ENCODE measurements at places on chromosomes 1 and 21.

- no peak for DNase-seq
These were observed 37.0 kb downstream of the SLC9A1 start for GRCh38 chr1:27117733-27118439.

DNA sequence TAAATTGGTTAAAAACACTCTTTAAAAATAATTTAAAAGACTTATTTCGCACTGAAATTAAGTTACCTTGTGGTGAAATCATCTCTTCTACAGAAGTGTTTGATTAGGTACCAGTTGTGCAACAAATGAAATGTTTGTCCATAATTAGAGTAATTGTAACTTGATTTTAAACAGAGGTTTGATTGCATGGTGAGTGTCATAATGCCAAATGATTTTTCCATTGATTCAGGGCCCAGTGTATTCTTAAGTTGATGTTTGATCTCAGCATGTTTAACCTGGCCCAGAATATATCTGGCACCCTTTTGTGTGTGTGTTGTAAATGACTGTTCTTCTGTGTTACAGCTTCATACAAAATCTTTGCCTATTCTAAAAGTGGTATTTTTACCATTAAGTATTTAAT is 28.5 kb downstream of the LRRC8B start:
- DNase-seq, result no peak

DNA sequence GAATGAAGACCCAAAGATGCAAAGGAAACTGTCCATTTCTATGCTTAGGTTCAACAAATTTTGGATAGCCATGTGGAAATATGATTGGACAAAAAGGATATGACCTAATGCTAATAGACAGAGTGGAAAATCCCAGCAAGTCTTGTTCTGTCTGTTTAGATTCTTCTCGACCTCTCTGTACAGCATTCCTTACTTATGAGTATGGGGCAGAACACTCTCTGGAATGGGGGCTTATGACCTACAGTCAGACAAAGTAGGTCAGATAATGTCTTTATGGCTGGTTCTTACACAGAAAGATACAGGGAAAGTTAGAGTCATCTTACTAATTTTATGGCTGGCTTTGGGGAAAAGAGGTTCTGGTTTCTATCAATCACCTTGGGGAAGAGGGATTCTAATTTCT is 2.8 kb downstream of the GCSAML start:
- no peak for DNase-seq

GRCh38 chr1:45526135-45526644 is 4.5 kb upstream of the PRDX1 start:
- DNase-seq, result no peak

GRCh38 chr1:64004451-64005025 is 198.9 kb upstream of the UBE2U start:
- no peak for DNase-seq

DNA sequence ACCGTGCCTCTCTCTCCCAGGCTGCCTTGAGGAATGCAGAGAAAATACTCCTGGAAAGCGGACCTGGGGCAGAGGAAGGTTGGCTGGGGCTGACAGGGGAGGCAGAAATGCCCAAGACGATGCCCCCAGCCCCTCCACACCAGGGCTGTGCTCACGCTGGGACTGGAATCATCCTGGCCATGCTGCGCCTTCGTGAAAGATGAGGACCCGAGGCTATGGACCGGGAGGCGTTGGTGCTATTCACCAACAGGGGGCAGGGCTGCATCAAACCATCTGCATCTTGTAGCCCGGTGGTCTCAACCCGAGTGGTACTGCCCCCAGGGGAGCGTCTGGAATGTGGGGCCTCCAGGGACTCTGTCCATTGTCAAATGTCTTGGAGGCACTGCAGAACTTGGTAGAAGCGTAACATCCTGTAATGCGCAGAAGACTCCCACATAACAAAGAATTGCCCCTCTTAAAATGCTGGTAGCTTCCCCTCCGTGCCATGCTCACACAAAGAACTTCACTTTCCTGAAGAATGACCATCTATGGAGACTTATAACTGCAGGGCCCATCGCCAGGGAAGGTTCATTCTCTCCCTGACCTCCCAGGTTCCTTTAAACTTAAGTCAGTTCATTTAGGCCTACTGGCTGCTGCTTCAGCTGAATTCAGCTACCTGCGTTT is 251.2 kb downstream of the RRAGC start:
- no peak for DNase-seq

DNA sequence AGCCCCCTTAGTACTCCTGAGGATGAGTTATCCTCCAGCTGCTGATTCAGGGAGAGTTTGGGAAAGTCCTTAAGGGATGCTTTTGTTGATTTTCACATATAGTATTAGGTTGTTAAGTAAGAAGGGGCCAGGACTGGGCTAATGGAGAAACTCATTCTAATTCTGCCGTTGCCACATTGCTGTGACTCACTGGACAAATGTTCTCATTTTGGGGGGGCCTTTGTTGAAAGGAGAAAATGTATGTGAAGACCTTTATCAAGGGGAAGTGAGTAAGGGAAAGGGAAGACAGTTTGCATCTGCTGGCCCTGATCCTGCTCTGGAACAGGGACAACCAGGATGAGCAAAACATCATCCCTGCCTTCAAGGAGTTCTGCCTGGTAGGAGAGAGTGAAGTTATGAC is 123.2 kb upstream of the FGGY start:
- no peak for DNase-seq

DNA sequence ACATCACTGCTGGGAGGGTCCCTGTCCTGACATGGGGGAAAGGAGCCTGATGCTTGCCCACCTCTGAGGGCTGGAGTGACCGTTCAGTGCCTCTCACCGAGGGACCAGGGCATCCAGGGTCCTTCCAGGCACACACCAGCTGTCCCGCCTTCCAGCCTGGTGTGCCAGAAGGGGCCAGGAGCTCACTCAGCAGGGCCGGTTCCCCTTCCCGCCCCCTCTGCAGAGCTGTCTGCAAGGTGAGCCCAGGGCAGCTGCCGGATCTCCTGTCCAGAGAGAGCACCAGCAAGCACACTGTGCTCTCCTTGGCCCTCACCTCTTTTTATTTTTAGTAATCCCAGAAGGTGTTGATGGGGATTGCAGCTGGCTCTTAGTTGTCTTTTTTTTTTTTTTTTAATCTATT is 16.9 kb downstream of the H6PD start:
- DNase-seq, result no peak

DNA sequence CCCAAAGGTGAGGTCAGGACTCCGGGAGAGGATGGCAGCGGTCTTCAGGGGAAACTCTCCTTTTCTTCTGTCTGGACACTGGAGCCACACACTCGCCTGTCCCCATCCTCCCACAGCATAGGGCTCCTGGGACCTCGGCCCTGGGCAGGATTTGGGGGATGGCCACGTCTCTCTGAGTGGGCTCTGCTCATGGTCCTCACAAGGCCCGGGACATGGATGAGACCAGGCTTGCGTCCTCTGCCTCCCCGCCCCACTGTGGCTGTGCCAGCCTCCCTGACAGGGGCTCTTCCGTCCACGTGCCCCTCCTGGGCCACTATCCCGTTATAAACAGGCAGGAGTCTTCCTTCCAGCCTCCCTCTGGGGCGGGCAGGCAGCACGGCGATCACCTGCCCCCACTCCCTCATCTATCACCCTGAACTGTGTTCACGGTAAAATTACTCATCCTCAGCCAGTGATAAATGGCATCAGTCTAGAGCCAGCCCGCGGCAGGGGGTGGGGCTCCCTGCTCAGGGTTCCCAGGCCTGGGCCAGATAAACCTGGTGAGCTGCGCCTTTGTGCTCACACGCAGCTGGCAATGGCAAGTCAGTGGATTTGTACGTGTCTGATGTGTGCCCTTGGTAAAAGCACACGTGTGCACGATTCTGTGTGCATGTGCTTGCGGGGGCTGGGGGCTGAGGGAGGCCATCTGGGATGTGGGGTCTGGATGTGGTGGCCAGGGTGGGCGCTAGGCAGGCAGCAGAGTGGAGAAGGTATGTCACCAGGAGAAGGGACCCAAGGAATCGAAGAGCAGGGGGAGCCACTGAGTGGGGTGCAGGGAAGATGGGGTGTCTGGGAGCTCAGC is 12.6 kb upstream of the SAMD11 start:
- peak; percentile 72 for DNase-seq

DNA sequence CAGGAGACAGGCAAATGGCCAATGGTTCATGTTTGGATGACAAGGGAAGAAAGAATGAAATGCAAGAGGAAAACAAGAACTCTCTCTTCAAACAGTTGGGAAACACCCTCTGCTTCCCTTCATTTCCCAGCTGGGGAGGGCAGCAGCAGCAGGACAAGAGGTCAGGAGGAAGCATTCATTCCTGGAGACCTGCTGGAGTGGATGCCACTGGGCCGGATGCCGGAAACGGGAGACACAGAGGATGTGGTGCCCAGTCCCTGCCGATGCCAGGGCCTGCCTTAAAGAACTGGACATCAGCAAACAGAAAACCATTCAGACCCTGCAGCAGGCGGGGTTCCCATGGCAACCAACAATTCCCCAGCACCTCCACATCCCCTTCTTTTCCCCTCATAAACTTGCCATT is 102.3 kb upstream of the ZNF648 start:
- DNase-seq, result no peak

DNA sequence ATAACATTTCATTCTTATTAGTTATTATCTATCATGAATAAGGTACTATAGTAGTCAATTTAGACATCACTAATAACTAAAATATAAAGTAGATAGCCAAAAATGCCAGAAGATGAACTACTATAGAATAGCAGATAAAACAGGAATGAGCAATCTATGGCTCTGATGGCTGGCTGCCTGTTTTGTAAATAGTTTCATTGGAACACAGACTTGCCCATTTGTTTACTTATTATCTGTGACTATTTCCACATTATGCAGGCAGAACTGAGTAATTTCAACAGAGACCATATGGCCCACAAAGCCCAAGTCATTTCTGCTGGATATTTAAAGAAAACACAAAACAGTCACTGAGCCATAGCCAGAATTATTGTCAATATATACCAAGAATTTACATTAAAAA is 222.1 kb downstream of the COL24A1 start:
- no peak for DNase-seq

GRCh38 chr1:108901106-108901505 is 24.3 kb downstream of the GPSM2 start:
- DNase-seq, result no peak

GRCh38 chr1:204074274-204075138 is 1.6 kb downstream of the SOX13 start:
- DNase-seq, result peak; percentile 51

DNA sequence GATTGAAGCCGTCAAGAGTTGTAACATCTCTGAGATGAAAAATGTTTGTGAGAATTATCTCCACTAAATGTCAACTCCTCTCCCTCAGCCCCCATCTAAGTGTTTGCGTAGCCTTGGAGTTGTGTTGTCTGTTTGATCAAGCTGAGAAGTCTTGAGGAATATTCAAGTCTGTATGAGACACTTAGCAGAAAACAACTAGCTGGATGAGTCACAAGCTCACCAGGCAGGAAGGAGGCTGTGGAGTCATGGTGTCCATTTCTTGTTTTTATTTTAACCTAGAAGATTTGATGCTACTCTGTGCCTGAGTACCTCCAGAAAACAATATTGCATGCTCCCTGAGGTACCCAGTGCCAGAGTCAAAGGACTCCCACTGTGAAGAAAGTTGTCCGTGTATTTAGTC is 211.6 kb upstream of the PLXNA2 start:
- no peak for DNase-seq

DNA sequence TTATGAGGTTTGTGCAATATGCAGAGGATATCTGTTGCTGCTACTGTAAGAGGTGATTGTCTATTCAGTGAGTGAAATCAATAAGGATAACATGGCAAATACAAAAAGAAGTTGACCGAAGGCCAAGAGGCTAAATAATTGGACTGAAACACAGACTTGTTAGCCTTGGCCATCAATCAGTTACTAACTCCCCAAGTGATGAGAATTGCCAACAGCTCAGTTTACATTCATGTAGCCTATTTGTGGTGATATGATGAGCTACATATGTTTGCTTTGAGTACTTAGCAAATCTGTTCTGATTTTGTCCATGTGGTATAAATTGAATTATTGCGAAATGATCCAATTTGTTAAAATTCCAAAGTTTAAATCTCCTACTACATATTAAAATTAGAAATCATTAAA is 68.6 kb upstream of the VAV3 start:
- no peak for DNase-seq

GRCh38 chr21:38488640-38489270 is 9.5 kb downstream of the ERG start:
- DNase-seq, result no peak

DNA sequence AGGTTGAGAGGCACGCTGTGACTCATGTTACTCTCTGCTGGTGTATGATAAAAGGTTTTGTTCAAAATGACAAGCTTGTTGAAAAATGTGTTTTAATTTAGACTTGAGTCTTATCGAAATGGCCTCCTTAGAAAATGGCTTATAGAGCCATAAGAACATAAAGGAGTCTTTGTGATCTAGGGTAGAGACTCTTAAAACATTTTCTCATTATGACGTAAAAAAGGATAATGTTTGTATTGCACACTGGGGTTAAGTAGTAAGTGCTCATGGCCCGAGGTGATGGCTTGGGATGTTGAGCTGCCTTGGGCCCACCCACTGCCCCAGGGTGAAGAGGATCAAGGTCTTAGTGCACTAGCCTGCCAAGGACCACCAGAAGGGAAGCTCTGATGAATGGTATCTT is 117.4 kb downstream of the DISC1 start:
- DNase-seq, result no peak

DNA sequence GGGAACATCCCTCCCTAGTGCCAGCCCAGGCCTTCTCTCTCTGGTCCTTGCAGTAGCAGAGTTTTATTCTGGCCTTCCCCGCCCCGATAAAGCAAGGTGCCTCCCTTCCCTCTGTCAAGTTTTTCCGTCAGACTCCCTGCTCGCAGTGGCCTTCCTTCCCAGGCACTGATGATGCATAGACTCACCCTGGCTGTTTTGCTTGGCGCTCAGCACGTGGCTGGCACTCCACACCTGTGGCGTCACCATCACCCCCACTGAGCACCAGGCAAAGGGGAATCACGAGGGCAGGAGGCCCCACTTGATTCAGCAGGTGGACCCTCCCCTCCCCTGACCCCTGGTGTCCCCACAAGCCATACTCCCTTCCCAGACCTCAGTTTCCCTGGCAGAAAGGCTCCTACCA is 7.4 kb downstream of the SLC26A9 start:
- no peak for DNase-seq

DNA sequence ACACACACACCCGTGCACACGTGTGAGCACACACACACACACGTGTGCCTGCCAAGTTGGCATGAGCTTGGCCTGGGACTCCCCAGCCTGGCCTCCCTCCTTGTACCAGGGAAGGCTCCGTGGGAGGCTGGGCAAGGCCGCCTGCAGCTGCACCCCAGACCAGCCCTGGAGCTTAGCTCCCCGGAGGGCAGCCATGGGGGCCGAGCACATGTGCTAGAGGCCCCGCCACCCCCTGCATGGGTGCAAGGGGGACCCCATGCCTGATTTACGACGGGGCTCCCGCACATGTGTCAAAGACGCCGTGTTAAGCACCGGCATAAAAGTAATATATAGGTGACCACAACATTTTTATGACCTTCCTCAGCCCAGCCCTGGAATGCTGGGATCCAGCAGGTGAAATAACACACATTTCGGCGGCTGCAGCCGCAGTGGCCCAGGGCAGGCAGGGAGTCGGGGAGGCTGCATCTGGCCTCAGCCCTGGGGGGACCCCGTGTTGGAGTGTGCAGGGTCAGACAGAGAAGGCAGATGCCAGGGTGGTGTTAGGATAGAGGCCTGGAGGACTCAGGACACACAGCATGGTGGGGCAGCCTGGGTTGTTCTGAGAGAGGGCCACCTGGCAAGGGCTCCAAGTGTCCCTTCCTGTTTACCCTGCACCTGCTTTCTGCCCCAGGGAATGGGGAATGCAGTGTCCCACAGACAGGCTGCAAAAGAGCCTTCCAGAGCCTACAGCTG is 56.3 kb downstream of the WNT9A start:
- DNase-seq, result peak; percentile 73
